ENCODE measurements at places on chromosomes 3 and 15.

GRCh38 chr3:144566320-144566719 is 594.7 kb downstream of the DIPK2A start:
- H3K27me3 ChIP-seq: peaks cover 4% of the 10 kb centered on the region
- H3K36me3 ChIP-seq: no peaks in the 10 kb centered on the region
- no peak overlapping the region for H3K27ac ChIP-seq
- H3K4me3 ChIP-seq: no peak overlapping the region

DNA sequence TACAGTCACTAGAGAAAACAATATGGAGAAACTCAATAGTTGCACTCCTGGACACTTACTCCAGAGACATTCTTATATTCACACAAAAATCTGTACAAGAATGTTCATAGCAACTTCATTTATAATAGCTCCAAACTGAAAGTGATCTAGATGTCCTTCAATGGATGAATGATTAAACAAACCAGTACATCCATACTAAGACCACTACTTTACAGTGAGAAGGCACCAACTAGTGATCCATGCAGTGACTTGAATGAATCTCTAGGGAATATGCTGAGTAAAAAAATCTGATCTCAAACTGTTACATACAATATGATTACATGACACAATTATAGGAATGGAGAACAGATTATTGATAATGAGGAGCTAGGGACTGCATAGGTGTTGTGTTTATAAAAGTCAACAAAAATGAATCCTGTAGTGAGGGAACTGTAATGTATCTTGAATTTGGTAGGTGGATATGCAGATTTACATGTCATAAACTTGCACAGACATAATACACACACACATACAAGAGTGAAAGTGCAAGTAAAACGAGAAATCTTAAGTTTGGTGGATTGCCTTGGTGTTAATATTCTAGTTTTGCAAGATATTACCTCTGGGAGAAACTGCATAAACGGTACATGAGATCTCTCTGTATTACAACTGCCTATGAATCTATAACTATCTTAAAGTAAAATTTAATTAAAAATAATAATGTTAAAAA is 85.7 kb downstream of the SPATA16 start:
- H3K4me1 ChIP-seq: no peaks in the 10 kb centered on the region
- no peaks in the 10 kb centered on the region for H3K27me3 ChIP-seq
- H3K27ac ChIP-seq: no peak overlapping the region
- no peak for ATAC-seq
- H3K4me3 ChIP-seq: no peak overlapping the region

DNA sequence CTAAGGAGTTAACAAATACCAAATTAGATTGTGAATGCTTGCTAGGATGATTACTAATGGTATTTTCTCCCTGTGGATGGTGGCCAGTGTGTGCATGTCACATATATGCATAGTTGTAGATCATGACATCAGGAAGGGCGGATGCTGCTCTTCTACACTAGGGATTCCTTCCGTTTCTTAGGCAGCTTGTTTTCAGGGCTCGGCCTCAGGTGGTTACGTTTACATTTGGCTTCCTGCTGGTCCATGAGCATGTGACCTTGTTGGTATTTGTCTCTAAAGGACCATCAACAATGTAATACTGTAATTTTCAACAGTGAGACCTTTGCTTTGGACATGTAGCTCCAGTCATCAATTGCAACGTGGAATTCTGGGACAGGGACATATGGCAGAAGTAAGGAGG is 221.4 kb downstream of the NR1D2 start:
- no peak overlapping the region for H3K4me3 ChIP-seq
- no peaks in the 10 kb centered on the region for H3K36me3 ChIP-seq
- no peak overlapping the region for H3K27ac ChIP-seq
- no peak for ATAC-seq
- H3K4me1 ChIP-seq: no peaks in the 10 kb centered on the region

- no peak for ATAC-seq
- H3K27me3 ChIP-seq: peaks cover 3% of the 10 kb centered on the region
- no peaks in the 10 kb centered on the region for H3K4me1 ChIP-seq
These were observed 110.6 kb downstream of the MAGI1 start for GRCh38 chr3:65928110-65928509.

- H3K27ac ChIP-seq: no peak overlapping the region
- no peaks in the 10 kb centered on the region for H3K27me3 ChIP-seq
- H3K36me3 ChIP-seq: peaks cover 8% of the 10 kb centered on the region
- H3K4me3 ChIP-seq: no peak overlapping the region
- peaks cover 6% of the 10 kb centered on the region for H3K4me1 ChIP-seq
These were observed 64.8 kb upstream of the SATB1 start for GRCh38 chr3:18489939-18490338.

DNA sequence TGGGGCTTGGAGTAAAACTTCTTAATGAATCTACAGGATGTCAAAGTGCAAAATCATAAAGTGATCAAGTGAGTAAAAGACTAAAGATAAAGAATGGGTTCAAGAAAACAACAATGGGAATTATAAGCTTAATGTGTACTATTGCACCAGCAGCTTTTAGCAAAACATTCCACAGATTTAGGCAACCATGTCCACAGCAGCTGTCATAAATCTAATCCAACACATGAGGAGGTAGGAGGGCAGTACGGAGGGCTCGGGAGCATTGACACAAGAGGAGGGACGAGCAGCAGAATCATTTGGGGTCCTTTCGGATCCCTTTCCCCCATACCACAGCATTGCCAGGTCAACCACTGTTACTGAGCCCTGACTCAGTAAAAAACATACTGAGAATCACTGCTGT is 464.3 kb upstream of the WNT5A start:
- no peak overlapping the region for H3K4me3 ChIP-seq
- no peaks in the 10 kb centered on the region for H3K4me1 ChIP-seq
- no peaks in the 10 kb centered on the region for H3K36me3 ChIP-seq
- no peaks in the 10 kb centered on the region for H3K27me3 ChIP-seq
- ATAC-seq: no peak

DNA sequence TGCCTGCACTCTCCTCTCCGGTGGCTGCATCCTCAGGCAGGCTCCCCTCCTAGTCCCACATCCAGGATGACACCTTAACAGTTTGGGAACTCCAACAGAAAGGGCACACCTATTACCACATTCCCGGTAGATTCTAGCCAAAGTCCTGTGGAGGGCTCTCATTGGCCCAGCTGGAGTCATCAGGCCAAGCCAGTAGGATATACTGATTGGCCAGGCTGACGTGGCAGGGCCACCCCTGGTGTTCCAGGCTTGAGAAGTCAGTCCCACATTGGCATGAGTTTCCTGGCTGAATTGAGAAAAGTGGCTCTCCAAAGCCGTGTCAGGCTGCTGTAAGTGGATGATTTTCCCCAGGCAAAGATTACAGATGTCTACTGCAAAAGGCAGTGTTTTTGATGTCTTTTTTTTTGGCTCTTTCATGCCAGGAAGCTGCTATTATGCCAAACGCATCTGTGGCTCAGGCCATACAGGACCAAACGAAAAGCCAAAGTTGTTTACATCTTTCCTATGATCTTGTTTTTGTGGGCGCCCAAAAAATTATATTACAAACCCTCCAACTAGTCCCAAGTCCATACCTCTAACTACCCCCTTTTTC is 6.6 kb upstream of the BLM start:
- no peak overlapping the region for H3K4me3 ChIP-seq
- H3K36me3 ChIP-seq: peaks cover 9% of the 10 kb centered on the region
- no peak overlapping the region for H3K27ac ChIP-seq
- no peaks in the 10 kb centered on the region for H3K27me3 ChIP-seq
- H3K4me1 ChIP-seq: no peaks in the 10 kb centered on the region

GRCh38 chr3:111721747-111722146 is 126.6 kb upstream of the ZBED2 start:
- no peaks in the 10 kb centered on the region for H3K27me3 ChIP-seq
- peaks cover 74% of the 10 kb centered on the region for H3K36me3 ChIP-seq
- ATAC-seq: no peak
- peaks cover 4% of the 10 kb centered on the region for H3K4me1 ChIP-seq
- peak overlapping the region; percentile 25 for H3K27ac ChIP-seq

DNA sequence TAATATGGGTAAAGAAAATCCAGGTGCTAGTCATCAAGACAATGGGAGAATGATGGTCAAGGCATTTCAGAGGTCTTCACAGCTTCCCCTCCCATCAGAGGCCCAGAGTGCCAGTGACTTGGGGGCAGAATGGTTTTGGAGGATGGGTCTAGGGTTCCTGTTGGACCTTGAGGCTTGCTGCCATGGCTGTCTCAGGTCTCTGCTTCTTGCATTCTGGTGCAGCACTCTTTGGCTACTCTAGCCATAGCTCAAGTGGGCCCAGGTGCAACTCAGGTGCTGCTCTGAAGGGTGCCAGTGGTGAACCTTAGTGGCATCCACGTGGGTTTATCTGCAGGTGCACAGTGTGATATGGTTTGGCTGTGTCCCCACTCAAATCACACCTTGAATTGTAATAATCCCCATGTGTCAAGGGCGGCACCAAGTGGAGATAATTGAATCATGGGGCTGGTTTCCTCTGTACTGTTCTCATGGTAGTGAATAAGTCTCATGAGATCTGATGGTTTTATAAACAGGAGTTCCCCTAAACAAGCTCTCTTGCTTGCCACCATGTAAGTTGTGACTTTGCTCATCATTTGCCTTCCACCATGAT is 48.5 kb upstream of the PEX5L start:
- H3K27me3 ChIP-seq: no peaks in the 10 kb centered on the region
- no peaks in the 10 kb centered on the region for H3K36me3 ChIP-seq
- H3K4me3 ChIP-seq: no peak overlapping the region
- H3K27ac ChIP-seq: no peak overlapping the region
